ENCODE measurements at places on chromosomes 5 and 9.

GRCh38 chr5:140249536-140249935 lies 53.4 kb downstream of the PFDN1 start:
- no peak for DNase-seq

- DNase-seq = no peak
Observed at GRCh38 chr5:94485067-94485466, 133.3 kb downstream of the KIAA0825 start.

GRCh38 chr5:162248107-162248713 lies 180.6 kb downstream of the GABRG2 start:
- no peak for DNase-seq

- no peak for DNase-seq
Observed at GRCh38 chr5:146082798-146083197, 22.6 kb downstream of the PLAC8L1 start.

GRCh38 chr9:117302487-117302886 lies 112.4 kb downstream of the ASTN2 start:
- DNase-seq = no peak

DNA sequence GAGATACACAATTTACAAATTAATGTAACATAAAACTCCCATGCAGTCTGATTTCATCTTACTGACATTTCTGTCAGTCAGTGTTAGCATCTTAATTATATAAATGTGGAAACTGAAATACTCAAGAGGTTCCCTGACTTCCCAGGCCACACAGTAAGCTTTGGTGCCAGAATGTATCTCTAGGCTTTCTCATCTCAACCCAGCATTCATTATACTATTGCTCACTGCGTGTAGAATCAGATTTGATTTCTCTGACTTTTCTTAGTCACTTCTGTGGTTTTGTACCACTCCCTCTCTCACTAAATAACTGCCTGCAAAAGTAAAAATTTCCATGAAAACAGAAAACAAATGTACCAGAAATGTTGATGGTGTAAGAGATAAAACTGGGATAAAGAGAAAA lies 31.7 kb upstream of the CDKN2B start:
- DNase-seq = no peak

DNA sequence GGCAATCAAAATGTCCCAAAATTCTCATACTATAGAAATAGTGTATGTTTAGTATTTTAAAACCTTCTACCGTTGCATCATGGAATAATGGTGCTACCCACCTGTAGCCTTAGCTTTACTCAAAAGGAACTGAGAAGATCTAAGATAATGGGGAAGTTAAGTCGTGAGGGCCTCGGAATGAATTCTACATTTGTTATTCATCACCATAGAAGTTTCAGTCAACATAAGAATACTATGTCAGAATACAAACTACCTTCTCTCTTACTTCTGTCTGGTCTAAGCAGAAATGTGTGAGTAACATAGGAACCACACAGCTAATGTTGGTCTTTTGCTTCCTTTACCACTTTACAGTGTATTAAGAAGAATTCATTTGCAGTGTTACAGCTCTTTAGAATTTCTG lies 43.2 kb downstream of the RFK start:
- DNase-seq = no peak

DNA sequence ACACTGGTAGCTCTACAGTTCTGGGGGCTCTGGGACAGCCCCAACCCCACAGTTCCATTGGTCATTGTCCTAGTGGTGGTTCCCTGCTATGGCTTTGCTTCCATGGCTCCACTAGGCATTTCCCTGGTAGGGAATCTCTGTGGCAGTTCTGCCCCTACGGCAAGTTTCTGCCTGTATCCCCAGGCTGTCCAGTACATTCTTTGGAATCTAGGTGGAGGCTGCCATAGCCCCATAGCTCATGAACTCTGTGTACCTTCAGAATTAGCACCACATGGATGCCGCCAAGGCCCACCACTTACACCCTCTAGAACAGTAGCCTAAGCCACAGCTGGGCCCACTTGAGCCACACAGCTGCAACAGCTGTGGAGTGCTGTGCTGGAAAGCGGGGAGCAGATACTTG lies 3.3 kb upstream of the GOLM1 start:
- no peak for DNase-seq

DNA sequence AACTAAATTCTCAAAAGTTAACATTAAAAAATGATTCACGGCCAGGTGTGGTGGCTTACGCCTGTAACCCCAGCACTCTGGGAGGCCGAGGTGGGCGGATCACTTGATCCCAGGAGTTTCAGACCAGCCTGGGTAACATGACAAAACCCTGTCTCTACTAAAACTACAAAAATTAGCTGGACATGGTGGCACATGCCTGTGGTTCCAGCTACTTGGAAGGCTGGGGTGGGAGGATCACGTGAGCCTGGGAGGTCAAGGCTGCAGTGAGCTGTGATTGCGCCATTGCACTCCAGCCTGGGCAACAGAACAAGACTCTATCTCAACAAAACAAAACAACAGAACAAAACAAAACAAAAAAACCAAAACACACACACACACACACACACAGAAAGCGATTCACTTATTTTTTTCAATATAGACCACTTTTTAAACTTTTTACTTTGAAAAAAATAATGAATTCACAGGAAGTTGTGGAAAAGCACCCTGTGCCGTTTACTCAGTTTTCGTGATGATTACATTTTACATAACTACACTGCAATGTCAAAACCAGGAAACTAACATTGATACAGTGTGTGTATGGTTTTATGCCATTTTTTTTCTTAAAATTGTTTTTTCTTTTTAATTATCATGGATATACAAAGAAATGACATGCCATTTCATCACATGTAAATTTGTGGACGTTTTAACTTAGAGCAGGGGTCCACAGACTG lies 73.7 kb downstream of the TENT4A start:
- DNase-seq = no peak

Measured in HTR-8/SVneo (cell line).